Posterior cingulate gyrus (tissue), 11 donors: ENCODE measurements at places on chromosomes 3 and 15.

- DNase-seq, result no peak
Observed at GRCh38 chr15:100995471-100996430, 76.6 kb downstream of the LRRK1 start.

DNA sequence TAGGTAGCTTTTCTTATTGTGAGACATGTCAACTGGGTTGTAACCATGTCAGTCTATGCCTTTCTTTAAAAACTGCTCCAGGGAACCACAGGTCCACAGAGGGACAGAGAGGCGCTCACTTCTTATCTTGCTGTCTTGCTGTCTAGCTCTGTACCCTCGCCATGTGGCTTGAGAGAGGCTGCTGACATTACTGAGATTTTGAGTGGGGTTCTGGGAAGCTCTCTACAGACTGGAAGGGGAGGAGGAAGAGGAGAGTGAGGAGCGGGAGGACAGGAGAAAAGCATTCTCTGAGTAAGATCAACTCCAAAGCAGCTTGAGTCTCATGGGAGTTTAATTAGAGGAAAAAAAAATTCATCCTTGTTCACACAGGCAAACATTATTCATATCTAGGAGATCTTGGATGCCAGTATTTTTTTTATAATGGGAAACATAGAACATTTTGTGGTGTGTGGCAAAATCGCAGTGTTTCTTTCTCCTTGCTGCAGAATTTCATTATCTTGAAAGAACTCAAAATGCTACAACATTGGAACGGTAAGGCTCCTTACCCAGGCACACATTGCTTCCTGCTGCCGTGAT is 1037.0 kb upstream of the NR2F2 start:
- no peak for DNase-seq

DNA sequence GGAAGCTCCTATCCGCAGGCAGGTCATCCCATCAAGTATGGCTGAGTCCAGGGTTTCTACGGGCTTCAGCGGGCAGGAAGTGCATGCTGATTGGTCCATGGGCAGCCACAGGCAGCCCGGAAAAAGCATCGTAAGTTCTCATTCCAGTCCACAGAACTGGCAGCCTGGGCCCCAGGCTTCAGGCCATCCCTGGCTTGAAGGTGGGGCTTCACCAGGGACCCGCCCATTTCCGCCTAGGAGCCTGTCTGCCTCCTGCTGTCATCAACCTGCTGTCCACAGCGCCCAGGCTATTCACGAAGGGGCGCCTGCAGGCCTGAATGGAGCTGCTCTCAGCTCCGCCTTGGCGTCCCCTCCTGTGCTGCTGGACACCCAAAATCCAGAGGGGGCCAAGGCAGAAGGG is 13.9 kb downstream of the PCYT1A start:
- DNase-seq, result no peak

DNA sequence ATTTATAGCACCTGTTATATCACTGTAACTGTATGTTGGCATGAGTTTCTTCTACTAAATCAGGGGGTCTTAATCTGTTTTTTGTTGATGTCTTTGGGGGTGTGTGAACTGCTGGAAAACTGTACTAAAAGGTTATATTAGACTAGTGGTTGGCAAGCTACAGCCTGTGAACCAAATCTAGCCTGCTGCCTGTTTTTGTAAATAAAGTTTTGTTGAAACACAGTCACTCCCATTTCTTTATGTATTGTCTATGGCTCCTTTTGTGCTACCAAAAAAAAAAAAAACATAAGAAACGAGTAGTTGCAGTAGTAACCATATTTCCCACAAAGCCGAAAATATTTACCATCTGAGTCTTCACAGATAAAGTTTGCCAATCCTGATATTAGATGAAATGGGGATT is 126.7 kb downstream of the AKAP13 start:
- DNase-seq, result no peak

GRCh38 chr15:81433462-81433861 is 59.4 kb upstream of the TMC3 start:
- no peak for DNase-seq

GRCh38 chr3:119527714-119528113 is 29.4 kb downstream of the TIMMDC1 start:
- no peak for DNase-seq
